Renal cortical epithelial cell (primary cell): ENCODE measurements at places on chromosomes 16 and 17. TPM values are rescaled to one million over a fixed set of nuclear protein-coding genes. Genes with fewer than 3 reads are reported as not detected.
A peak's percentile ranks its signal among the peaks of the same experiment; 100 is the strongest.

GRCh38 chr17:80689129-80689619 lies 144.5 kb downstream of the RPTOR start:
- no peak for DNase-seq

GRCh38 chr17:1797323-1797722 lies 32.4 kb downstream of the SMYD4 start:
- no peak for DNase-seq

DNA sequence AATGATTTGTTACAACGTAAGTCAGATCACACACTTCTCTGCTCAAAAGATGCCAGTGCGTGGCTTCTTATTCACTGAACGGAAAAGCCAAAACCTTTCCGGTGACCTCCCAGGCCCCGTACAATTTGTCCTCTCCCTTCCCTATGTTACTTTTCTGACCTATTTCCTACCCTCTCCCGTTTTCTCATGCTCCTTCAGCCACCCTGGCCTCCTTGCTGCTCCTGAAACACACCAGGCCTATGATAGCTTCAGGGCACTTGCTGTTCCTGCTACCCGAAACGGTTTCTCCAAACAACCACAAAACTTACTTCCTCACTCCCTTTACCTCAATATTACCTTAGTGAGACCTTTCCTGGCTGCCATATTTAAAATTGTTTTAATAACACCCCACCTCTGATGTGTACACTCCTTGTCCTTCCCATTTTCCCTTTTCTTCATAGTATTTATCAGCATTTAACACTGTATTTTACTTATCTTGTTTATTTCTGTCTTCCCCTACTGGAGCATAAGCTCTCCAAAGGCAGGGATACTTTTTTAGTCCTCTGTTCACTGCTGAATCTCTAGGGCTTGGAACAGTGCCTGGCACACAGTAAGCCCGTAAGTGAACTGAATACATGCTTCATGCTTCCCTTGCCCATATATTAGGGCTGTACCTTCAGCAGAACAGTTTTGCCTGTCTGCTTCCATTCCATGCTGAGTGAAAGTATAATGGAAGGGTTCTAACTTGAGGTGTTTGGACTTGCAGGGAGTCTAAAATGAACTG lies 10.9 kb upstream of the ARL2BP start:
- DNase-seq: no peak

GRCh38 chr17:58416937-58417299 lies 416 bp downstream of the RNF43 start:
- no peak for DNase-seq

DNA sequence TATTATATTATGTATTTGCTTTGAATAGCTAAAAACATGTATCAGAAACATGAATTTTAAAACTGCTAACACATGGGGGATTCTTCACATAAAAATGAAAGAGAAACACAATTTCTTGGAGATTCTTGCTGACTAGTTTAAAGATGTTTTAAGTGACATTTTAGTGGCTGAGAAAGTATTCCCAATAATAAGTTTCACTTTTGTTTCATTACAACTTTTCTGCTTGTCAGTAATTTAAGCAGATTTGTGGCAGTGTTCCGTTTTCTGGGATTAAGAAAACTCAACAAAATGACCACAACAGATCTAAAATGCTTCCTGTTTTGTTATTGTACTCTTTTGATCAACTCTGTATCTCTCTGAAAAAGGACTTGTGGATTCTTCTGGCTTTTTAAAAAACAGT lies 75.9 kb downstream of the NLK start:
- no peak for DNase-seq

CIITA gene
- under 0.01 and 0.65 TPM in 2 replicates for total RNA-seq

- no peak for DNase-seq
Observed at GRCh38 chr16:55214974-55215494, 109.0 kb upstream of the IRX6 start.

- DNase-seq: no peak
Observed at GRCh38 chr16:5560084-5560483, 462.5 kb upstream of the EEF2KMT start.

- DNase-seq: no peak
Observed at GRCh38 chr16:29900888-29901606, 759 bp downstream of the ASPHD1 start.

CDH1 gene
- 31.4 and 94.8 TPM in 2 replicates for total RNA-seq

GRCh38 chr17:38418693-38419507 lies 9.4 kb upstream of the ARHGAP23 start:
- DNase-seq: no peak

- DNase-seq: no peak
Observed at GRCh38 chr16:28623172-28623711, 13.4 kb upstream of the SULT1A1 start.

- no peak for DNase-seq
Observed at GRCh38 chr17:49353607-49354006, 8.4 kb downstream of the ZNF652 start.

GRCh38 chr17:57939797-57940196 lies 15.4 kb downstream of the CUEDC1 start:
- no peak for DNase-seq

DNA sequence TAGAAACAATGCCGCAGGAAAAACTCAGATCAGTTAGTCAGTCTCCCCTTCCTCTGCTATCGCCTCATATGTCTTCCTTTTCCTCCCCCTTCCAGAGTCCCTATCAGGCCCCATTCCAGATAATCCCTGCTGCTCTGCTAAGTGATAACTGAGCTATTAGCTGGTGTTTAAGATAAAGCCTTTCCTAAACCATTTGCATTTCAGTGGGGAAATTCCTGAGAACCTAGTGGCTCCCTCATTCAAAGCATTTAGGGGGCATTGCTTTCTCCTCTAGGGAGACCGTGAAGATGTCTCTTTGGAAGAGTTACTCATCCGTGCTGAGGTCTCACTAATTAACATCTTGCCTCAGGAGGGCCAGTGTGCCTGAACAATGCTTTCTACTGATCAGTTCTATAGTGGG lies 401.6 kb downstream of the NPIPA7 start:
- no peak for DNase-seq

DNA sequence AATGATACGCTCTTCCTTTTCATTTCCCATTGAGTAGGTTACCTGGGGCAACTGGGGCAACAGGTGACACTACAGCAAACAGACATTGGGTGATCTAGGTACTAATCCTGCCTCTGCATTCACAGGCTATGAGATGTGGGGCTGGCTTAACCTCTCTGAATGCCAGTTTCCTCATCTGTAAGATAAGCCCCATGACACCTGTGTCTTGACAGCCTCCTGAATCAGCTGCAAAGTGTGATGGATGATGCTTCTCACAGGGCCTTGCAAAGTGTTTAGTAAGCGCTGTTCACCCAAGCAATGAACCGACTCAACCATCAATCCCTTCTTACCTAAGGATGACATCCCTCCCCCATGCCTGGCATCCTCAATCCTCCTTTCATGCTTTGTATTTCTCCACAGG lies 322.8 kb downstream of the XYLT1 start:
- DNase-seq: no peak

GRCh38 chr17:6853764-6854442 lies 22.4 kb upstream of the TEKT1 start:
- peak; percentile 11 for DNase-seq

GRCh38 chr17:44956998-44957981 lies 9.7 kb upstream of the KIF18B start:
- DNase-seq: no peak

TLCD1 gene
- 8.1 and 18.2 TPM in 2 replicates for total RNA-seq

CCL17 gene
- not detected in 2 replicates for total RNA-seq

AIPL1 gene
- not detected in 2 replicates for total RNA-seq

CPNE7 gene
- 11.9 and 45.5 TPM in 2 replicates for total RNA-seq

- DNase-seq: no peak
Observed at GRCh38 chr16:7408700-7409365, 76.2 kb downstream of the RBFOX1 start.

DNA sequence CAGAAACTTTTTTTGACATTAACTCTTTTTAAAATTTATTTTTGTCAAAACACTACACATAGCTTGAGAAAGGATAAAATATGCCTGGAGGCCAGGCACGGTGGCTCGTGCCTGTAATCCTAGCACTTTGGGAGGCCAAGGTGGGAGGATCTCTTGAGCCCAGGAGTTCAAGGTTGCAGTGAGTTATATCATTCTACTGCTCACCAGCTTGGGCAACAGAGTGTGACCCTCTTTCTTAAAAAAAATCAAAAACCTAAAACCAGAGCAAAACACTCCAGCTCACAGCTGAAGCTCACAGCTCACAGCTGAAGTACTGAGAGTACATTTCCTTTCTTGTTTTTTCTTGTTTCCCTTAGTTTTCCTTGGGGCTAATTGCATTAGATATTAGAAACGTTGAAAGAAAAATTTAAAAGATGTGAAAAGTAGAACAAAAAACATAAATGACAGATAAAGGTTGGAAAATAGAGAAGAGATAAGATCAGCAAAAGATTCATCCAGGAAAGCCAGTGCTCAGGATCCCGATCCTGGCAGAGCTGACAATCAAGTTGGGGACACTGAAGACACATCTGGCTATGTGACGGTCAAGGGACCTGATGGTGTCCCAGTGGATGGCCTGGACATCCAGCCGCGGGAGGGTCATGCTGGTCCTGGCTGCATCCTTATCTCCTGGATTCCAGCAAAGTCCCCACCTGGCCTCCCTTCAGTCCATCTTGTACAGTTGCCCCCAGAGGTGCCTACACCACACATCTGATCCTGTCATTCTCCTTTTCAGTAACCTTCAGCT lies 9.8 kb downstream of the CHST6 start:
- peak; percentile 47 for DNase-seq

OR2C1 gene
- total RNA-seq: 0.15 TPM in 1 of 2 replicates, not detected in the other

GRCh38 chr17:57440522-57441269 lies 184.4 kb downstream of the MSI2 start:
- peak; percentile 94 for DNase-seq

GRCh38 chr16:81319221-81319912 lies 4.6 kb downstream of the GAN start:
- DNase-seq: peak; percentile 66
